ENCODE measurements at places on chromosomes 5 and 9.

DNA sequence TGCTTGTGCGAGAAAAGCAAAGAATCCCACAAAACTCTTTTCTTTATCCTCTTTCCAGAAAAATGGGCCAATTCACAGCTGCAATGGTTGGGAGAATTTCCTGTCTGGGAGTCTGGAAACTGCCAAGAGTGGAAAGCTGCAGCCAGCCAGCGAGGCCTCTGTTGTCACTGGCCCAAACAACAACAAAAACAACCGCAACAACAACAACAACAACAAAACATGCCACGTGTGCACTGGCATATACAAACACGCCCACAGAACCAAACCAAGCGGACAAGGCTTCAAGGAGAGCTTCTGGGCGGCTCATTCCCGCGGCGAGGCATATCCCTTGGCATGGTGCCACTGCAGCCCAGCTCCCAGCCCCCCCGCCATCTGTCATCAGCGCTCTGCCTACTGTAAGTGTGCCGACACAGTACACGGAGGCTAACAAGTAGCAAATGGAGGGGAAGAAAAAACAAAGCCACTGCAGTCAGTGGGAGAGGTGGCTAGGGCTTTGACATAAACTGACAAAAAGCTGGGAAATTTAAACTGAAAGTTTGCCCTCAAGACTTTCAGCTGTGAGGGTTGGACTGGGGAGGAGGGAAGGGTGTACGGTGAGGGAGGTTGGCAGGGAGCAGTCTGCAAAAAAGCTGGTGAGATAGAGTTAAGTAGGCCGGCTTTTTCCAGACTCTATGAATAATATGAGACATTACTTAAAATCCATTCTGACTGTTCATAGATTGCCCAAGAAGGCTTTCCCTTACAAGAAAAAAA is 165.0 kb upstream of the ZNF462 start:
- DNase-seq = no peak

DNA sequence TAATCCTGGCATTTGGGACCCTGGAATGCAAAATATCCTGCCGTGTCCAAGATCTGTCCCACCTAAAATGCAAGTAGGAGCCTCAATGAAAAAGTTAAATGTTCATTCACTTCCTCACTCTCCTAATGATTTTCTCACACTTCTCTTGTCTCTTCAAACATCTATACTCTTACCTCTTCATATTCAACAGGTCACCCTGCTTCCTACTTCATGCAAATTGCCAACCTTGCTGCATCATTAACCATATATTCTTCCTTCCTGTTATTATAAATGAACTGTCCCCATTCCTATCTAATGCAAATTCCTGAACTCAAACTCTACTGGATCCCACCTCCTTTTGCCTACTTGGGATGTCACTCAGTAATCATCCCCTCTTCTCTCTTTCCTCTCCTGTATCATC is 74.4 kb downstream of the STRBP start:
- DNase-seq = no peak

DNA sequence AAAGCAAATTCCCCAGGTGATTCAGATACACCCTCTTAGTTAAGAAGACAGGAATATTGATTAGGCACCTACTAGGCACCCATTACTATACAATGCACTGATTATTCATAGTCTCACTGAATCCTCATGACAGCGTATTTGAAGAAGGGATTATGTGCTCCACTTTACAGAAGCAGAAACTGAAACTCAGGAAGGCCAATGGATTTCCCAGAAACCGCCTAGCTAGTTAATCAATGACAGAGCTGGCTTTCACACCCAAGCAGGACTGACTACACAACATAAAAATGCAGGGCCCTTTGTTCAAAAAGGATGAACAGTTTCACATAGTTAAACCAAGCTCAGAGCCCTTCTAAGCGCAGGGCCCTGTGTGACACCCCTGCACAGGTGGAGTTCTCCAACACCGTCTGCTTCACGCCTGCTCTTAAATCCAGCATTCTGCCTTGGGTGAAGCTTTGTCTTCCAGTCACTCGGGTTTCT is 117.3 kb downstream of the TTLL11 start:
- no peak for DNase-seq

DNA sequence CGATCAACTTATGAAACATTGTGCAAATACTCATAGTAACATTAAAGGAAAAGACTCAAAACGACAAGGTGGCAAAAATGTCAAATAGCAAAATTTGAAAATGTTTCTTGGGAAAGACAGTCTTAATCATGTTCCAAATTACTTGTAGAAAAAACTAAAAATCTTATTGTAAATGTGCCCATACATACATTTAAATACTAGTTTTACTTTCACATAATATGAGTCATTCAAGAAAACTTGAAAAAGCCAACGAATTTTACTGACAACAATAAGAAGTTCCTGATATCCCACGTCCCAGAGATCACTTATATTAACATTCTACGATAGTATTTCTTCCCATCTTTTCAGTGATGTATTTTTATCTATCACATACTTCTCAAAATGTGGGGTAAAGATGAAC is 13.7 kb downstream of the MLLT3 start:
- no peak for DNase-seq

DNA sequence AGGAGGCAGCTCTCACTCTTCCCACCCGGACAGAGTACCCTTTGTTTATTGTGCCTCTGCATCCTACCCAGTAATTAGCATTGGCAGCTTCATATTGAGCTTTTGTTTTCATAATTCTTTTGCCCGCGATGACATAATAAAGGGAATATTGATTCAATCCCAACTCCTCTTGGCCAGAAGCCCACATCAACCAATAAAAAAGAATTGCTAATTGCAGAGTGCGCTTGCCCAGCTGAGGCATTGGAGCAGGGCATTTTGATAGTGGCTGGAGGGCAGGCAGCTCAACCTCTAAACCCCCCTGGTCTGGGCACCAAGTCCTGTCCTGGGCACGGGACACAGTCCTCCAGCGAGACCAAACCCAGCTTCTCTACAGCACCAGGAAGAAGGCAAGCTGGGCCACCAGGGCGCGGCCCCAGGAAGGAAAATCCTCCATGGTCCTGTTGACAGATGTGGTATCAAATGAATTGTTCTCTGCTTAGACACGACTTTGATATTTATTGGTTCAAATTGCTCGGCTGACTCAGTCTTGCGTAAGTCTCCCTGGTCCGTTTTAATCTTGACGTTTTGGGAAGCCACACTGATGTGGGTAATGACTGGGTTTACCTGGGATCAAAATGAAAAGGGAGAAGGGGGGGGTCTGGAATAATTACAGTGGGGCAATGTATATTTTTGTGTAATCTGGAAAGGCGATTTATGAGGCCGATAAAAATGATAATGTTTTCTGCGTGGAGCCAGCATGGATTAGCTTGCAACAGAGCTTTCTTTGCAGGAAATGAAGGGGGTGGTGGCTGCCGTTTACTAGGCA is 220.7 kb upstream of the MSX2 start:
- no peak for DNase-seq
